ENCODE measurements at places on chromosomes 3 and 15.

GRCh38 chr3:141557961-141558706, 71.3 kb downstream of the RASA2 start:
- DNase-seq = no peak

DNA sequence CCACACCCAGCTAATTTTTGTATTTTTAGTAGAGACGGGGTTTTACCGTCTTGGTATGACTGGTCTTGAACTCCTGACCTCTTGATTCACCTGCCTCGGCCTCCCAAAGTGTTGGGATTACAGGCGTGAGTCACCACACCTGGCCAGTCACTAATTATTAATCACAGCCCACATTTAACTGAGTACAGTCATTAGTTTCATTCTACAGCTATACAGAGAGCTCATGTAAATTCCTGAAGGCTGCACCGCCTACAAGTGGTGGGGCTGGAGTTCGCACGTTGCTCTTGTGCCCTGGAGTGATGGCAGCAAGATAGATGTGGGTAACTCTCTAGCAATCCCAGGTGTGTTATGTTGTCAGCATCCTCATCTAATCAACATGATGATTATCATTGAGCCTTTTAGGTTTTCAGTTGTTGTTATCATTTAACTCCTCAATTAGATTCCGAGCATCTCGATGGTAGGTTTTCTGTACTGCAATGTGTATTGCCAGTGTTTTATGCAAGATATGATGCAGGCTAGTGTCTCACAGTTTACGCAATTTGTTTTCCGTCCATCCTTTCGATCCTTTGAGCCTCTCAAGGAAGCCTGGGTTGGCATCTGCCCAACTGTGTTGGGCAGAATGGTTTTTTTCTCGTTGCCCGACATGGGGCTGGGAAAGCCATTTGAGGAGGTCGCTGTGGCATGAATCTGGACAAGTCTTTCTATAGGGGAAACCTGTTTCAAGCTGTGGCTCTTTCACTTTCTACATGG, 216.3 kb downstream of the LPP start:
- no peak for DNase-seq

DNA sequence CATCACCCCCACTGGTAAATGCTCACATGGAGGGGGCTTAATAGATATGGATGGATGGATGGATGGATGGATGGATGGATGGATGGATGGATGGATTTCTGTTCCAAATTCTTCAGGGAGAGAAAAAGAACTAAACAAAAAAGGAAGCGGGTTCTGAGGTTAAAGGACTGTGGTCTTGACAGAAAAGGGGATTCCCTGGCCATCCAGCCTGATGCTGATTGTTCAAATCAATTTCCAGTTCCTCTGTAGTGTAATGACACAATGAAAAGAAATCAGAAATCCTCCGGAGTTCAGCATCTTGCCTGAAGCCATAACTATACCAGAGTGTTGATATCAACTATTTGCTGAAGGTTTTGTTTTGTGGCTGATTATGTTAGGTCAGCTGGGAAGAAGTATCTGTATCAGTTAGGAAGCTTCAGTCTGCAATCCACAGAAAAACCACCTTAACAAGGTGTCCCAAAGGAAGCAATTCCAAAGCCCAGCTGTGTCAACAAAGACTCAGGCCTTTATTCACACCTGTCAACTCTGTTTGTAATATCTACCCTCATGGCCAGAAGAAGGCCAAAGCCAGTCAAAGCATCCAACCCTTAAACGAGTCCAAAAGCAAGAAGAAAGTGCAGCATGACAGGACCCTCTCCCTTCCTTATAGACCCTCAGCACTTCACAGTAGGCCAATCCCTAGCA, 24.5 kb upstream of the RASA2 start:
- no peak for DNase-seq

DNA sequence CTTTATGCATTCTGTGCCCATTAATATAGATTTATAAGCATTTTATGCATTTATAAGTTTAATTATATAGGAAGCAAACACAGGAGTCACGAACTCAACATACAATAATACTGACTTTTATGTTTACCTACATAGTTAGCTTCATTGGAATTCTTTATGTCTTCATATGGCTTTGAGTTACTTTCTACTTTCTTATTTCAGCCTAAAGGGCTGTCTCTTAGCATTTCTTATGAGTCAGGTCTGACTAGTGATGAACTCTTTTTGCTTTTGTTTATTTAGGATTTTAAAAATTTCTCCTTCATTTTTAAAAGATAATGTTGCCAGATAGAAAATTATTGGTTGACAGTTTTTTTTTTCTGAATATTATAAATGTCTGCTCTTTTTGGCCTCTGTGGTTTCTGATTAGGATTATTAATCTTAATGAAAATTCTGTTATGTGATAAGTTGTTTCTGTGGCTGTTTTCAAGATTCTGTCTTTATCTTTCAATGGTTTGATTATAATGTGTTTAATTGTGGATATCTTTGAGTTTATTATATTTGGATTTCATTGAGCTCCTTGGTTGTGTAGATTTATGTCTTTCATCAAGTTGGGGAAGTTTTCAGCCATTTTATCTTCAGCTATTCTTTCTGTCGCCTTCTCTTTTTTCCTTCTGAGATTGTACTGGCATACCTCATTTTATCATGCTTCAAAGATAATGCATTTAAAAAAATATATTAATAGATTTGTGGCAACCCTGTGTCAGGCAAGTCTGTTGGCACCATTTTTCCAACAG, 54.3 kb downstream of the ATP2C1 start:
- DNase-seq = no peak

DNA sequence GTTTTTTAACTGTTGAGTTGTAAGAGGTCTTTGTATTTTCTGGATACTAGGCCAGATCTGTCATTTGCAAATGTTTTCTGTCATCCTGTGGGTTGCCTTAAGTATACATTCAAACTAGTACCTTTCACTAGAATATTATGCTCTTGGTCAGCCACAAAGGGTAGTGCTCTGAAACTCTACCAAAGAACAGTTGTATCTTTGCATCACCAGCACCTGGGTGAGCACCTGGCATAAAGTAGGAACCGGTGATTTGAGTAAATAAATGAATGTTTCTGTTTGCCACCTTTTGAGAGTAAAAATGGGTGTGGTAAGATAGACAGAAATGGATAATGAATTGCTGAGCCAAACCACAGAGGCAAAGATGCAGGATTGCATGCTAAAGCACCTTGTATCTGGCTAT, 98.7 kb downstream of the SLCO3A1 start:
- no peak for DNase-seq

GRCh38 chr3:51637941-51638471, 33.0 kb upstream of the TEX264 start:
- peak; percentile 36 for DNase-seq

- no peak for DNase-seq
These were observed 81.8 kb downstream of the NR2F2 start for GRCh38 chr15:96412045-96412905.

DNA sequence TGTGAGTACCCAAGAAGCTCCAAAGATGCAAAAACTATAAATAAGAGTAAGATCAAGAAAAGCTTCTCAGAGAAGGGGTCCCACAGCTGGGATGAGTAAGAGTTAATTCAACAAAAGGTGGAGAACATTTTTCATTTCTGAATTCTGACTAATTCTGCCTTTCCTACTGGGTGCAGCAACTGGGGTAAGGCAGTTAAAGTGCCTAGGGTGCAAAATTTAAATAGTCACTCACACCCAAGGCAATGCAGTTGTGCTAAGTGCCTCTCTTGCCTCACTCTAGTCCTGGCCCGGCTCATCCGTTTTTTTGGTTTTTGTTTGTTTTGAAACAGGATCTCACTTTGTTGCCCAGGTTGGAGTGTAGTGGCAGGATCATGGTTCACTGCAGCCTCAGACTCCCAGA, 240.2 kb downstream of the TP63 start:
- DNase-seq = no peak
